Stimulated activated CD8-positive, alpha-beta memory T cell treated with anti-CD3 and anti-CD28 coated beads, Interleukin-7, amount 100 ng/mL, for 1 hour (primary cell): ENCODE measurements at places on chromosomes 3 and 15.

DNA sequence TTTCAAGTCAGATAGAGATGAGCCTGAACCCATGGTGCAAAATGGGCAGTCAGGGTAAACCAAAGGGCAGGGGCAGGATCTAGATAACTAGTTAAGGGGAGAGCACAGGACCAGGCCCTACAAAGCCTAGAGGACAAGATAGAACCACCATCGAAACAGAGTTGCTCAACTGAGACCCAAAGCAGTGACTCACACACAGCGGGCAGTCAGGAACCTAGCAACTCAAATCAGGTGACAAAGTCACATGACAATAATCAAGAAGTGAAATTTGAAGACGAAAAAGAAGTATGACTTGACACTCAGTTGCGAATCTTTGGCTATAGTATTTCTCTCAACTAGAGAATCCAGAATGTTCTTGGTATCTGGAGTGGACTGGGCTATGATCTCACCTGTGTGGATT, 136.0 kb upstream of the PTPRG start:
- DNase-seq, result no peak

DNA sequence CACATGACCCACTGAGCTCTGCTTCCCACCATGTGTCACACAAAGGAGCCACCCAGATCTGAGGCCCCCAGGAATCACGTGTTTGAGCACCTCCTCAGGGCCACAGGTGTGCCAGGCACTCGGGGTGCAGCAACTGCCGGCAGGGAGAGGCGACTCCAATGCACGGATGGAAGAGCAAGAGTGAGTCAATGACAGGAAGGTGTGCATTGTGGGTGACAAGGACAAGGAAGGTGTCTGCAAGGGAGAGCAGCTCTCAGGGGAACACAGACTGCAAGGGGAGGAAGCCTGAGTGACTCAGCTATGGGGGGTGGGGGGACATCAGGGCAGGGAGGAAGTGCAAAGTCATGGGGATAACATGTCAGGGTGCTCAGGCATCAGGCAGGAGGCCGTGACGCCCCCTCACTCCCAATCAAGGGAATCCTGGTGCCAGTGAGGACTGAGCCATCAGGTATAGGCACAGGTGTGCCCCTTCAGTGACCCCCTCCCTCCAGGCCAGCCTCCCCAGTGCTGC, 67.4 kb downstream of the NUP210 start:
- no peak for DNase-seq

- no peak for DNase-seq
Measured at GRCh38 chr3:8980756-8981257, 17.5 kb upstream of the RAD18 start.

GRCh38 chr3:44501971-44502370, 24.5 kb upstream of the ZNF445 start:
- no peak for DNase-seq

- no peak for DNase-seq
Measured at GRCh38 chr3:64291345-64291744, 66.1 kb upstream of the PRICKLE2 start.

- DNase-seq, result no peak
Measured at GRCh38 chr3:138426211-138426610, 8.2 kb upstream of the ESYT3 start.

DNA sequence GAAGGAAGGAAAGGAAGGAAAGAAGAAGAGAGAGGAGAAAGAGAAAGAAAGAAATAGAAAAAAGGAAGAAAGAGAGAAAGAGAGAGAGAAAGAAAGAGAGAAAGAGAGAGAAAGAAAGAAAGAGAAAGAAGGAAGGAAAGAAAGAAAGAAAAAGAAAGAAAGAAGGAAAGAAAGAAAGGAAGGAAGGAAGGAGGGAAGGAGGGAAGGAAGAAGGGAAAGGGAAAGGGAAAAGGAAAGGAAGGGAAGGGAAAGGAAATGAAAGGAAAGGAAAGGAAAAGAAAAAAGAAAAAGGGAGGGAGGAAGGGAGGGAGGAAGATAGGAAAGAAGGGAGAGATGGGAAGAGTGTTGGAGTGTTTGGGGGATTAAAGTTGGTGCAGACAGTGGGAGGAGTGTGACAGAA, 450.1 kb downstream of the GBE1 start:
- no peak for DNase-seq
